ENCODE measurements at places on chromosomes 12 and 14. TPM values are rescaled to one million over a fixed set of nuclear protein-coding genes. Genes with fewer than 3 reads are reported as not detected.
A peak's percentile ranks its signal among the peaks of the same experiment; 100 is the strongest.

Gene CLEC1A
- total RNA-seq = not detected

Gene ENO2
- total RNA-seq = 16.1 TPM

Gene PRORP
- 22.5 TPM for total RNA-seq

DNA sequence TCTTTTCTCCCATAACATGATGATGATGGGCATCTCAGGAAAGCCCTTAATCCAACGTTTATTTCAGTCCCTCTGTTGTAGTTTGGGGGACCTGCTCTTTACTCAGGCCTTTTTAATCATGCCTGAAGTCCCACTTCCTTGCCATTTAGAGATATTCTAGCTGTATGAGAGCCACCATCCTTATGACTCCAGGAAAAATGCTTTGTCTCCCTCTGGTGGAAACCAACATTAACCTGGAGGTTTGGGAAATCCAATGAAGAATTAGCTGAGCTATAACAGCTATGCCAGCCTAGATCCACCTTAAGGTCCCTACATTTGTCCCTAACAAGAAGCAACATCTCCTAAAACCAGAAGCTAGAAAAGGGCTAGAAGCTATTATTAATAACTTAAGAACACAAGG is 1399.1 kb downstream of the LRFN5 start:
- H3K27ac ChIP-seq = no peak overlapping the region
- no peaks in the 10 kb centered on the region for H3K27me3 ChIP-seq
- H3K36me3 ChIP-seq = no peaks in the 10 kb centered on the region
- H3K4me1 ChIP-seq = no peaks in the 10 kb centered on the region
- no peak overlapping the region for H3K4me3 ChIP-seq

DNA sequence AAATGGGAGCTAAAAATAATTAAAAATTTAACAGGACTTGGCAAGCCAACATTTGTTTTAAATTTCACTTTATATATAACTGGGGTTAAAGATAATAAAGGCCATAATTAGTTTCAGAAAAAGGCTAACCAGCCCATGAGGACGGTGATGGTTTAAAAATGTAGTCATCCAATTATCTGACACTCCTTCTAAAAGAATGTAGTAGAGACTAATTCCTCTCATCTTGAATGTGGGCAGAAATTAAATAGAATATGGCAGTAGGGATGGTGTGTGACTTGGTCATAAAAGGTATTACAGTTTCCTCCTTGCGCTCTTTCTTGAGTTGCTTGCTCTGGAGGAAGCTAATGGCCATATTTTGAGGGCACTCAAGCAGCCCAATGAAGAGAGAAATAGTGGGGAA is 49.1 kb upstream of the PTPRB start:
- no peaks in the 10 kb centered on the region for H3K27me3 ChIP-seq
- H3K4me3 ChIP-seq = no peak overlapping the region
- H3K27ac ChIP-seq = no peak overlapping the region
- no peak for DNase-seq
- H3K4me1 ChIP-seq = peaks cover 5% of the 10 kb centered on the region

Gene SYT1
- 2.1 TPM for total RNA-seq

GRCh38 chr14:31457665-31458659 is 656 bp upstream of the DTD2 start:
- H3K36me3 ChIP-seq = peaks cover 19% of the 10 kb centered on the region
- DNase-seq = no peak
- peak overlapping the region; percentile 88 for H3K27ac ChIP-seq
- peak overlapping the region; percentile 92 for H3K4me3 ChIP-seq
- no peaks in the 10 kb centered on the region for H3K4me1 ChIP-seq

DNA sequence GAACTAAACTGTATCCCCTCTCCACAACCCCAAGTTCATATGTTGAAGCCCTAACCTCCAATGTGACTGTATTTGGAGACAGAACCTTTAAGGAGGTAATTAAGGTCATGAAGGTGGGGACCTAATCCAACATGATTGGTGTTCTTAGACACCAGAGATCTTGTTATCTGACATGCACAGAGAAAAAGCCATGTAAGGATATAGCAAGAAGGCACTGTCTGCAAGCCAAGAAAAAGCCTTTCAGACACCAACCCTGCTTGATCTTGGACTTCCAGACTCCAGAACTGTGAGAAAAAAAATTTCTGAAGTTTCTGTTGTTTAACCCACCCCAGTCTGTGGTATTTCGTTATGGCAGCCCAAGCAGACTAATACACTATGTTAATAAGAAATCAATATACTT is 62.2 kb upstream of the CFL2 start:
- no peak for DNase-seq
- H3K4me3 ChIP-seq = no peak overlapping the region
- no peak overlapping the region for H3K27ac ChIP-seq
- H3K36me3 ChIP-seq = peaks cover 10% of the 10 kb centered on the region
- no peaks in the 10 kb centered on the region for H3K4me1 ChIP-seq
- no peaks in the 10 kb centered on the region for H3K27me3 ChIP-seq

DNA sequence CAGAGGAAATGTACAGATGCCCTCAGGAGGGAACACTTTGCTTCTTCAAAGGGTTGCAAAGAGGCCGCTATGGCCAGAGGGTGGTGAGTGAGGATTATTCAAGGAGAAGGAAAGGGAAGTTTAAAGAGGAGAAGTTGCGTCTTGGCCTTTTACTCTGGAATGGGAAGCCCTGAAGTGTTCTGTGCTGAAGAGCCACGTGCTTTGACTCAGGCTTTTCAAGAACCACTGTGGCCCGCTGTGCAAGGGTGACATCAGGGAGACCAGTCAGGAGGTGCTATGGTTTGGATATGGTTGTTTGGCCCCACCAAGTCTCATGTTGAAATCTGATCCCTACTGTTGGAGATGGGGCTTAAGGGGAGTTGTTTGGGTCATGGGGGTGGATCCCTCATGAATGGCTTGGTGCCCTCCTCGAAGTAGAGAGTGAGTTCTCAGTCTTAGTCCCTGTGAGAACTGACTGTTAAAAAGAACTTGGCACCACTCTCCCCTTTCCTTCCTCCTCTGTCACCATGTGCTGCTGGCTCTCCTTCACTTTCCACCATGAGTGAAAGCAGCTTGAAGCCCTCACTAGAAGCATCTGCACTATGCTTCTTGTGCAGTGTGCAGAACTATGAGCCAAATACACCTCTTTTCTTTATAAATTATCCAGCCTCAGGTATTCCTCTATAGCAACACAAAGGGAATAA is 66.1 kb upstream of the DUSP6 start:
- H3K27me3 ChIP-seq = no peaks in the 10 kb centered on the region
- H3K27ac ChIP-seq = peak overlapping the region; percentile 53
- peaks cover 6% of the 10 kb centered on the region for H3K36me3 ChIP-seq
- H3K4me3 ChIP-seq = no peak overlapping the region

Gene KRT74
- not detected for total RNA-seq

DNA sequence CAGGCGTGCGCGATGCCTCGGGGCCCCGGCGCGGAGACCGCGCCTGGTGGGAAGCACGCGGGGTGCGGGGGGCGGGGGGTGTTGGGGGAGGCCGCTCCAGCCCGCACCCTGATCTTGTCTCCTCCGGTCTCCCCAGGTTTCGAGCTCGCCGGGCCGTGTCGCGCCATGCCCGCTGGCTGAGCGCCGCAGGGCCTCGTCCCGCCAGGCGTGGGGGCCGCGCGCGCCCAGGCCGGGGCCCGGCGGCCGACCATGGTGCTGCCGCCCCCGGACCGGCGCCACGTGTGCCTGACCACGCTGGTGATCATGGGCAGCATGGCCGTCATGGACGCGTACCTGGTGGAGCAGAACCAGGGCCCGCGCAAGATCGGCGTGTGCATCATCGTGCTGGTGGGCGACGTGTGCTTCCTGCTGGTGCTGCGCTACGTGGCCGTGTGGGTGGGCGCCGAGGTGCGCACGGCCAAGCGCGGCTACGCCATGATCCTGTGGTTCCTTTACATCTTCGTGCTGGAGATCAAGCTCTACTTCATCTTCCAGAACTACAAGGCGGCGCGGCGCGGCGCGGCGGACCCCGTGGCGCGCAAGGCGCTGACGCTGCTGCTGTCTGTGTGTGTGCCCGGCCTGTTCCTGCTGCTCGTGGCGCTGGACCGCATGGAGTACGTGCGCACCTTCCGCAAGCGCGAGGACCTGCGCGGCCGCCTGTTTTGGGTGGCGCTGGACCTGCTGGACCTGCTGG is 2.4 kb downstream of the TMEM121 start:
- H3K36me3 ChIP-seq = peaks cover 26% of the 10 kb centered on the region
- no peak overlapping the region for H3K27ac ChIP-seq
- DNase-seq = no peak
- H3K27me3 ChIP-seq = peaks cover 55% of the 10 kb centered on the region
- no peaks in the 10 kb centered on the region for H3K4me1 ChIP-seq

DNA sequence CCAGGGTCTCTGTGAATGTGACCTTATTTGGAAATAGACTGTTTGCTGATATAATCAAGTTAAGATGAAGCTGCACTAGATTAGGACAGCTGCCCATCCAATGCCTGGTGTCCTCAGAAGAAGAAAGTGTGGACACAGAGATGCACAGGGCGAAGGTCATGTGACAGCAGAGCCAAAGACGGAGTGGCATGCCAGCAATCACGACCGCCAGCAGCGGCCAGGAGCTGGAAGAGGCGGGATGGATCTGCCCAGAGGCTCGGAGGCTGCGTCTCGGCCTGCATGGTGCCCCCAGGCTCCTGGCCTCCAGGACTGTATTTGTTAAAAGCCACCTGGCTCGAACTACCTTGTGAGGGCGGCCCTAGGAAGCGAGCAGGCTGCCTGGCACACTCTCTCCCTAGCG is 76.5 kb downstream of the RFLNA start:
- peaks cover 16% of the 10 kb centered on the region for H3K4me1 ChIP-seq
- no peak overlapping the region for H3K4me3 ChIP-seq
- peaks cover 53% of the 10 kb centered on the region for H3K36me3 ChIP-seq

- H3K27me3 ChIP-seq = no peaks in the 10 kb centered on the region
- peak; percentile 62 for DNase-seq
- no peak overlapping the region for H3K4me3 ChIP-seq
Observed at GRCh38 chr12:100675432-100675831, 101.9 kb downstream of the GAS2L3 start.

DNA sequence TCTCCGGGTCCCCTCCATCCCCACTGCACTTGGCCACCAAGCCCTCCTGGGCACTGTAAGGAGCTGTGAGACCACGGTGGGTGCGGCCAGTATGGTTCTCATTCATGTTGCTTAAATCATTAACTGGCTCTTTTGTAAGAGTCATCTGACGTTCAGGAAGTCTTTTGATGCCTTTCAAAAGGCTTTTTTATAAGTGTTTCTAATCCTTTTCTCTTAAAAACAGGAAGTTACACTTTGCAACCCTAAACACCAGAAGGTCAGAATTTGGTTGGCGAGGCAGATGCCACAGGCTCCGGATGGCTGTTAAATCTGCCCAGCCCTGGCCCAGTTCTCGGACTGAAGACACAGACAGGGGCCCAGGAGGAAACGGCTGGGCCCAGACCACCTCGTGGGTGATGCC is 26.1 kb upstream of the DIO3 start:
- peaks cover 9% of the 10 kb centered on the region for H3K27me3 ChIP-seq
- H3K4me3 ChIP-seq = no peak overlapping the region
- H3K27ac ChIP-seq = no peak overlapping the region
- H3K36me3 ChIP-seq = peaks cover 4% of the 10 kb centered on the region
- H3K4me1 ChIP-seq = peaks cover 22% of the 10 kb centered on the region

Gene PROX2
- total RNA-seq = not detected

DNA sequence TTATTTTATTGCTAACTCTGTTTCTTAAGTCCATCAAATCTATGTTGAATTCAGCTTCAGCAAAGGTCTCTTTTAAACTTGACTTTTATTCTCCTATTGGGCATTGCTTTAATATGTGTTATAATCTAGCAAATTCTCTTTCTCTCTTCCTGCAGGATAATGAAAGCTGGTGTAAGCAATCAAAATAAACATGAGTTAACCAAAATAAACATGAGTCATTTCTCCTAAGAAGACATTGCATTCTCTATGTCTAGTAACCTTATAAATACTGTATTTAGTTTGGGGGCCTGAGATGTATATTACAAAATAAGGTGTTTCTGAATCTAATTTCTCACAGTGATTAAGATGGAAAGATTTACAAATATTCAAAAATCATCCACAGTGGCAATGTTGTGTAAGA is 739.1 kb upstream of the ATXN7L3B start:
- H3K27me3 ChIP-seq = no peaks in the 10 kb centered on the region
- H3K36me3 ChIP-seq = no peaks in the 10 kb centered on the region
- DNase-seq = no peak

GRCh38 chr12:107377596-107378385 is 284.4 kb upstream of the CRY1 start:
- H3K27me3 ChIP-seq = no peaks in the 10 kb centered on the region
- H3K4me3 ChIP-seq = no peak overlapping the region
- peaks cover 16% of the 10 kb centered on the region for H3K4me1 ChIP-seq
- no peaks in the 10 kb centered on the region for H3K36me3 ChIP-seq
- no peak overlapping the region for H3K27ac ChIP-seq

DNA sequence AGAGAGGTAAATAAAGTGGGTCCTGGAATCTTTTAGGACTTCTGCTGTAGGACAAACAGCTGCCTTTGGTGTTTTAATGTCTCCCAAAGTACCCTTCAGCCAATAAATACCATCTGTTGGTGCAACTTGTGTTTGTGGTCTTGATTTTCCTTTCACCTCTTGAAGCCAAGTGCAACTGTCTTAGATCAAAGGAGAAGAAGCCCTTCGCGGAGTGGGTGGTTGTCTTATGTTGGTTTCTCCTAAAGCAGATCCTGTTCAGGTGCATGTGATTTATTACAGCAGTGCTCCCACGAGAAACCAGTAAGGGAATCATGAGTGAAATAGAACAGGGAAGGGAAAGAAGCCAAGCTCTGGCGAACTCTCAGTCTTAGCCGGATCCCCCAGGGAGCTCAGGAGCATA is 27.7 kb downstream of the HRK start:
- H3K4me3 ChIP-seq = no peak overlapping the region
- DNase-seq = no peak
- H3K27ac ChIP-seq = no peak overlapping the region
- no peaks in the 10 kb centered on the region for H3K36me3 ChIP-seq

Gene KLRC2
- not detected for total RNA-seq

Gene FAM186B
- total RNA-seq = 0.29 TPM

DNA sequence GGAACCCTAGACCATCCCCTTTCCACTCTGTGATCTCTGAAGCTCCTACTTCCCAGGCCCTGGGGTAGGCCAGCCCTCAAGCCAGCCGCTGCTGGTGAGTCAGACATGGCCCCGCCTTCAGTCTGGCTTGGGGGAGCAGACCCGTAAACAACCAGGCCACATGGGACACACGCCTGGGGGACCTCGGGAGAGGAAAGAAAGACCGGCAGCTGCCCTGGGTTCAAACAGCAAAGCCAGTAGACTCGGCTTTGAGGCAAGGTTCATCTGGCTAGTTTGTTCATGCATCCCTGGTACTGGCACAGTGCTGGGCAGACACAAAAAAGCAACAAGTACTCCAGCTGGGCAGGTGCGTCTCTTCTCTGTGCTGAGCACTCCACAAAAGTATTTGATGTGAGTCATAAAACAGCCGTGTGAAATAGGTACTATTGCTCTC is 101.9 kb downstream of the SETD3 start:
- H3K36me3 ChIP-seq = no peaks in the 10 kb centered on the region
- no peak overlapping the region for H3K4me3 ChIP-seq
- peaks cover 18% of the 10 kb centered on the region for H3K27me3 ChIP-seq
- H3K4me1 ChIP-seq = peaks cover 7% of the 10 kb centered on the region
- peak overlapping the region; percentile 18 for H3K27ac ChIP-seq

Gene TMEM63C
- 2.1 TPM for total RNA-seq

DNA sequence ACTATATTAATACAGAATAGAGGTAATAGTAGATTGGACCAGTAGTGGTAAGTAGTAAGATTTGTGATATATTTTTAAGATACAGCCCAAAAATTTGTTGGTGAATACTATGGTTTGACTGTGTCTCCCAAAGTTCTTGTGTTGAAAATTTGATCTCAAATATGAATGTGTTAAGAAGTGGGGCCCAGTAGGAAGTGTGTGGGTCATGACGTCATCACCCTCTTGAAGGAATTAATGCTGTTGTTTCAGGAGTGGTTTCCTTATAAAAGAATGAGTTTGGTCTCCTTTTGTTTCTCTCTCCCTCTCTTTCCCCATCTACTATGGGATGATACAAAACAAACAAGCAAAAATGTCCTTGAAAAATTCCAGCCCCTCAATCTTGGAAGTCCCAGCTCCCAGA is 16.3 kb downstream of the LUM start:
- peaks cover 26% of the 10 kb centered on the region for H3K4me1 ChIP-seq
- no peak for DNase-seq
- H3K27me3 ChIP-seq = no peaks in the 10 kb centered on the region
- H3K36me3 ChIP-seq = no peaks in the 10 kb centered on the region
- no peak overlapping the region for H3K27ac ChIP-seq

Measured in Calu3 (cell line).